ENCODE measurements at places on chromosomes 3 and 15. TPM values are rescaled to one million over a fixed set of nuclear protein-coding genes. Genes with fewer than 3 reads are reported as not detected.

BSN gene
- total RNA-seq = 0.06 TPM

HCLS1 gene
- 13.3 TPM for total RNA-seq

DHX30 gene
- 64.3 TPM for total RNA-seq

ZMYND10 gene
- total RNA-seq = 2.8 TPM

ARMC8 gene
- 46.0 TPM for total RNA-seq

ANKRD34C gene
- not detected for total RNA-seq

SMARCC1 gene
- total RNA-seq = 24.7 TPM

SLC2A2 gene
- total RNA-seq = not detected

DISP2 gene
- 0.25 TPM for total RNA-seq

HRG gene
- not detected for total RNA-seq

BNC1 gene
- total RNA-seq = 0.13 TPM

TRPM1 gene
- total RNA-seq = not detected

UBA7 gene
- total RNA-seq = 36.2 TPM

All from aortic smooth muscle cell (primary cell).